ENCODE measurements at places on chromosomes 7 and 10. TPM values are rescaled to one million over a fixed set of nuclear protein-coding genes. Genes with fewer than 3 reads are reported as not detected.

TRIM73 gene
- total RNA-seq, result 0.13 TPM

NUTM2B gene
- 0.31 TPM for total RNA-seq

ZNF853 gene
- total RNA-seq, result 0.13 TPM

LBX1 gene
- total RNA-seq, result not detected

TSPAN12 gene
- total RNA-seq, result 2.2 TPM

EGR2 gene
- total RNA-seq, result 0.25 TPM

HPSE2 gene
- total RNA-seq, result not detected

GJD4 gene
- total RNA-seq, result not detected

RARRES2 gene
- not detected for total RNA-seq

SEMA4G gene
- 0.13 TPM for total RNA-seq

IQUB gene
- total RNA-seq, result 0.53 TPM

RADIL gene
- total RNA-seq, result 1.5 TPM

AKR1B15 gene
- not detected for total RNA-seq

GRID2IP gene
- total RNA-seq, result not detected

EPO gene
- not detected for total RNA-seq

SSBP1 gene
- total RNA-seq, result 203 TPM

NAT16 gene
- total RNA-seq, result not detected

TET1 gene
- 3.4 TPM for total RNA-seq

PVRIG gene
- total RNA-seq, result not detected

SLC18A3 gene
- not detected for total RNA-seq

EIF5AL1 gene
- total RNA-seq, result 0.53 TPM

TMEM196 gene
- total RNA-seq, result not detected

ACSM6 gene
- total RNA-seq, result not detected

ADAM8 gene
- total RNA-seq, result 0.87 TPM

LAMB1 gene
- 614 TPM for total RNA-seq

ANAPC16 gene
- 45.0 TPM for total RNA-seq

SPDYE1 gene
- not detected for total RNA-seq

PLEKHS1 gene
- total RNA-seq, result not detected

MSS51 gene
- total RNA-seq, result 1.2 TPM

ZCWPW1 gene
- total RNA-seq, result 2.6 TPM

LLCFC1 gene
- not detected for total RNA-seq

CLDN4 gene
- total RNA-seq, result 0.13 TPM

ASIC3 gene
- not detected for total RNA-seq

HOXA9 gene
- not detected for total RNA-seq

ANKRD2 gene
- total RNA-seq, result 0.50 TPM

GOLGA7B gene
- 0.06 TPM for total RNA-seq

CWF19L1 gene
- total RNA-seq, result 21.3 TPM

EIF4H gene
- total RNA-seq, result 314 TPM

FFAR4 gene
- not detected for total RNA-seq

MYH16 gene
- total RNA-seq, result not detected

MACC1 gene
- total RNA-seq, result 0.06 TPM

A1CF gene
- not detected for total RNA-seq

GPR146 gene
- 0.79 TPM for total RNA-seq

CHN2 gene
- not detected for total RNA-seq

RAB19 gene
- total RNA-seq, result not detected

CALHM3 gene
- not detected for total RNA-seq

GALNT17 gene
- total RNA-seq, result not detected

PRPS1L1 gene
- total RNA-seq, result 0.13 TPM

ZNF746 gene
- total RNA-seq, result 13.9 TPM

CALML3 gene
- total RNA-seq, result not detected

PRTFDC1 gene
- 63.4 TPM for total RNA-seq

HDAC9 gene
- 21.5 TPM for total RNA-seq

TLX1 gene
- not detected for total RNA-seq

TIMM23 gene
- 72.8 TPM for total RNA-seq

COL1A2 gene
- total RNA-seq, result 2,181 TPM

SLC26A5 gene
- not detected for total RNA-seq

SFRP5 gene
- total RNA-seq, result not detected

MSMB gene
- total RNA-seq, result not detected

FOXI2 gene
- total RNA-seq, result not detected

Data from aortic smooth muscle cell (primary cell).